Right cardiac atrium (tissue), 5 donors: ENCODE measurements at places on chromosomes 3 and 15. TPM values are rescaled to one million over a fixed set of nuclear protein-coding genes. Genes with fewer than 3 reads are reported as not detected.

DNA sequence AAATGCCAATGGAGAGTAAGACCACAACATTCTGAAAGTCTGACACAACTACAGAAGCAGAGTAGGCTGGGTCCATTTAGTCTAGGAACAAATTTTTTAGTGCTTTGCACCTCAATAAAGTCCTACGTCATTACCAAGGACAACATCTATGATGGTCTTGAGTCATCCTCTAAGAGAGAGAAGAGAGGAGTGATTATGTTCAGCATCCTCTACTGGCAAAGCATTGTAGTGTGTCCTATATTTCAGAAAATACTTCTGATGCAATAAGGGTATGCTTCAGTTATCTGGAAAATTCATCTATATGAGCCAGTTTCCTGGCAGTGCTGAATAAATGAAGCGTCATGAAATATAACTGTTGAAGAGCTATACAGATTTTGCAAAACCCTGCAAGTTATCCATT is 95.6 kb downstream of the P2RY1 start:
- no peak for DNase-seq

GRCh38 chr3:177410730-177411129 is 213.4 kb upstream of the TBL1XR1 start:
- no peak for DNase-seq

GRCh38 chr3:30233913-30234646 is 372.3 kb upstream of the TGFBR2 start:
- no peak for DNase-seq

DNA sequence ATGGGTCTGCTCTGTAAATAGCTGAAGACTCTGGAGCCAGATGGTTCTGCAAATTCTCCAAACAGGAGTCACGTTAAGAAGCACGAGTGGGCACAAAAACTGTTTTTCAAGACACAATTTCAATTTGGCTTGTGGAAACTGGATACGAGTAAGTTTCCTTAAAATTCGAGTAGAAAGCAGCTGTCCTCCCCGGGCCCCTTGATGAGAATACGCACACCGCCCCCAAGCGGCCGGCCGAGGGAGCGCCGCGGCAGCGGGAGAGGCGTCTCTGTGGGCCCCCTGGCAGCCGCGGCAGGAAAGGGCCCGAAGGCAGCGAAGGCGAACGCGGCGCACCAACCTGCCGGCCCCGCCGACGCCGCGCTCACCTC is 778 bp upstream of the THBS1 start:
- peak; percentile 94 for DNase-seq

- no peak for DNase-seq
Measured at GRCh38 chr3:62968128-62968527, 92.9 kb upstream of the CADPS start.

IMPG2 gene
- polyA plus RNA-seq: 0.05 TPM

GRCh38 chr3:129101370-129102138 is 20.1 kb downstream of the RAB43 start:
- no peak for DNase-seq
